ENCODE measurements at places on chromosomes 11 and 22.
A peak's percentile ranks its signal among the peaks of the same experiment; 100 is the strongest.

- DNase-seq = no peak
These were observed 27.3 kb downstream of the STK33 start for GRCh38 chr11:8566613-8567210.

GRCh38 chr22:30238136-30238535 is 8.4 kb downstream of the LIF start:
- no peak for DNase-seq

GRCh38 chr11:15093432-15093831 is 20.0 kb downstream of the CALCB start:
- no peak for DNase-seq

DNA sequence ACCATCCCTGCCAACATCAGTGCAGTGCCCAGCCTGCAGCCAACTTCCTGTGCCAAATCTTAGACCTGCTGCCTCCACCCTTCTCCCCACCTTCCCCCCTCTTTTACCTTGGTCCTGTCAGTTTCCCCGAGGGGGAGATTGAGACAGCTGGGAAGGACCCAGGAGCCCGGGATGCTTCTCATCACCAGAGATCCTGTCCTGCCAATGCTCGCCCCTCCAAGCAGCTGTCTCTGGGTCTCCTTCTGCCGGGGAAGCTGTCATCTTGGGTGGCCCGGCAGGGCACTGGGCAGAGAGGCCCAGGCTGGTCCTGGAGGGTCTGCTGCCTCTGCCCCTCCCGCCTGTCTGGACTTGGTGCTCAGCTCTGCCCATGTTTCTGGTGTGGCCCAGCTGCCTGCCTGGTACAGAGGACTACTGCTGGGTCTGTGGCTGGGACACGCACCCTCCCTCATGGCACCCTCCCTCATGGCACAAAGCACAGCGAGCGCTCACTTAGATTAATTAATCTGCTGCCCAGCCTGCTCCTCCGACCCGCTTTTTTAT is 60.4 kb upstream of the THY1 start:
- DNase-seq = no peak

- no peak for DNase-seq
These were observed 29.5 kb downstream of the DNHD1 start for GRCh38 chr11:6526411-6527135.

DNA sequence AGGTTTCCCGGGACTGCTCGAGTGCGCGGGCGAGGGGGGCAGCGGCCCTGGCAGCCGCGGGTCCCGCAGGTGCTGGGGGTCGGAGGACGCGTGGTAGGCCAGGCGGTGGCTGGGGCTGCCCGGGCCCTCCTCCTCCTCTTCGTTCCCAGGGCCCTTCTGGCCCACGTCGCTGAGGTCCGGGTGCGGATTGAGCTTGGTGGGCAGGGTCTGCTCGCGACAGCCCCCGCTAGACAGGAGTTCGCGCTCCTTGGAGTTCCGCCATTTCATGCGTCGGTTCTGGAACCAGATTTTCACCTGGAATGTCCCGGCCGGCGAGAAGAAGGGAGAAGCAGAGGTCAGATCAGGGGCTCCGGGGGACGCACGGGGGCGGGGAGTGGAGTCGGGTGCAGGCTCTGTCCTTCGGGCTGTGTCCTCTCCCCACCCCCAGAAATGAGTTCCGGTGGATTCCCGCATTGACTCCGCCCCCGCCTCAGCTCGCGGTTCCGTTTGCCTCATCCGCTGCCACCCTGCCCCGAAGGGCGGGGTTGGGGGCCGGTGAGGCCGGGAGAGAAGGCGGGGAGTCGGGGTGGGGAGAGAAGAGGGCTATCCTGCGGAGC is 3.9 kb downstream of the DBX1 start:
- peak; percentile 54 for DNase-seq

GRCh38 chr11:94400050-94400449 is 1.2 kb downstream of the GPR83 start:
- no peak for DNase-seq

DNA sequence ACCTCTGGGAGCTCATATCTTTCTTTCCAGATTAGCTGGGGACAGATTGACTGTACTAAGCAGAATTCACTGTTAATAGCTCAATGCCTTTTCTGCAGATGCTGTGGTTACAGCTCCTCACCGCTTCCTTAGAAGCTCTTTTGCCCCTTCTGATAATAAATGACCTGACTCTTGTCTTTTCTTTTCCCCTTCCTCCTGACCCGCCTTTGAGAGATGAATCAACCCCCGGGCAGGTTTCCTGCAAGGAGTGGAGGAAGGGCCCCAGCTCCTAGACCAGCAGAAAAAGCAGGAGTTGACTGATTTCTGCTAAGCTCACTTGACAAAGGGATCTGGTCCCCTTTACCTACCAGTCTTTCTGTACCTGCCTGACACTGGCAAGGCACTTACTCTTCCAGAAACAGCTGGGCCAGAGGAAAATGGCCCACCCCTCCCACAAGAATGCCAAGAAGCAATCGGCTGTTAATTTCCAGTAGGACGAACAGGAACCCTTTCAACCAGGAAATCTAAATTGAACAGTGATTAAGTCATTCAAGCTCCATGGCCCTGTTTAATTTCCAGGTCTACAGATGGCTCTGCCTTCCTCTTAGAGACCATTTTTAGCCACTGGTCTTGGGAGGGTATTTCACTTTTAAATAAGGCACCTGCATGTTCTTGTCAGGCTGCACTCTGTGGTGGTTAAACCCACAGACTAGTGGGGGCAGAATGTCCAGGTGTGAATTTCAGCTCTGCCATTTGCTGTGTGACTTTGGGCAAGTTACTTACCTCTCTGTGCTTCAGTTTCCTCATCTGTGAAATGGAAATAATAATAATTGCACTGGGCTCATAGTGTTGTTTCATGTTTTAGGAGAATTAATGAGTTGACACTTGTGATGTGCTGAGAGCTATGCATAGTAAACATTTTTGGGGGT is 67.5 kb downstream of the PRR5L start:
- DNase-seq = no peak

DNA sequence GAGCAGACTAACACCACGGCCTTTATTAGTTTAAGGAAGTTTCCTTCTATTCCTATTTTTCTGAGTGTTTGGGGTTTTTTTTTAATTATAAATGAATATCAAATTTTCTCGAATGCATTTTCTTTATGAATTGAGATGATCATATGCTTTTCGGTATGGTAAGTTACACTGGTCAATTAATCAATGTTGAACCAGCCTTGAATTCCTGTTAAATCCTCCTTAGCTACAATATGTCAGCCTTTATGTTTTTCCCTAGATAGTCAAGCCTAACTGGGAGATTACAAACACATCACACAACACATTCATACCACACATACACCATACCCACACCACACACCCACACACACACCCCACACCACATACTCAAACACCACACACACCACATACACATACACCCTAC is 247.6 kb downstream of the BRD1 start:
- no peak for DNase-seq

DNA sequence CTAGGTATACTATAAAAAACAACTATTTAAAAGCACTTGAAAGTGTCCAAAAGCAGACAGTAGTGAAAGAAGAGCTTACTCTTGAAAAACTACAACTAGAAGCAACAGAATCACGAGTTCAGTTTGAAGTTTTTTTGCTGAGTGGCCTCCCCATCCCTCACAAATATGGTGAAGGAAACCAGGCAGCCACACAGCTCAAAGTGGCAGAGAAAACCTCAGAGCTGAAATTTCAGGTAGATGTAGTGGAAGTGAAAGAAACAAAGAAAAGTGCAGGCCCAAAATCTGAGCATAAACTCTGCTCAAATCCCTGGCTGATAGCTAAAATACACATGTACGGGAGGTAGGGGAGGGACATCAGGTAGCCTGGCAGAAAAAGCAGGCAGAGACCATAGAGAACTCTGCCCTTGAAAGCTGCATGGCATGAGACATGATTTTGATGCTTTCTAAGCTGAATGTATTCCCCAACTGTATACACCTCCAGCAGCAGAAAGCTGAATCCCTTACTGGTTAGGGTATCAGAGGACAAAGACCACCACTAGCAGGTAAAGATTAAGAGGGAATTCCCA is 12.1 kb downstream of the BTBD10 start:
- no peak for DNase-seq

DNA sequence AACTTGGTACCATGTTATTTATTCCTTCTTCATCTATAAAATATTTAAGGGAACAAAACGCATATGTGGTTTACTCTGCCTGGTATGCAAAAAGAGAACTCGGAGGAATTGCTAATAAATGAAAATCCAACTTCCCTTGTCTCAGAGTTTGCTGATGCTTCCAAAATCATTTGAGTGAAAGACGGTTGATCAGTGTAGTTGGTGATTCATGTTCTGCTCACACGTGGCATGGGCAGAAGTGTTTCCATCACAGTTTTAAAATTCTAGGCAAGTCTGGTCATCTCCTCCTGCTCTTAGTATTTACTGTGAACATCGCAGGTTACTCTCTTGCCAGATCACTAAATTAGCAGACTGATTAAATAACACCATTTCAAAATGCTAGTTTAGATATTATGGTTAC is 11.9 kb upstream of the PARVB start:
- no peak for DNase-seq

DNA sequence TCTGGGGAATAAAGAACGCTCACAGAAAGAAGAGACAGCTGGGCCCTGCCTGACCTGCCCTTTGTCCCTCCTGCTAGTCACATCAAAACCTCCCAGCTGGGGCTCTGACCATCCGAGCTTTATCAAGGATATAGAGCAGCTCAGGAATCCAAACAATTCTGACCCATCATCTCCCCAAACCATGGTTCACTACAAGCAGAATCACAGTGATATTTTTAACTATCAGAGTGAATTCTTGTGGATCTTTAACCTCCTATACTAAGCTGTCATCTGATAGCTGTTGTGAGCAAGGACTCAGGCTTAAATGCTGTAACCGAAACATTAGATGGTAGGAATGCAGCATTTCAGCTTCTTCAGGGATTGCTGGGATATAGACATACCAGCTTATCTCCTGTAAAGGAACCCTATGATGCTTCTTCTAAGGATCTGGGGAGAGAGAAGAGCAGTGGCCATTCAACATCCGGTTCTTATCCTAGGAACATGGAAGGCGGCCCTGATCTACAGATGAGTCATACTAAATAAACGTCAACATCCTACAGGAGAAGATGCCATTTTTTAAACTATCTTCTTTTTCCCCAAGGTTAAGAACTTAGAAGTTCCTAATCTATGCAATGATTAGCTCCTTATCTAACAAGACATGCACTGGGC is 84.7 kb upstream of the AKIP1 start:
- no peak for DNase-seq

GRCh38 chr11:64918017-64918416 is 1.0 kb upstream of the ATG2A start:
- no peak for DNase-seq

GRCh38 chr11:68302670-68303069 is 9.7 kb upstream of the LRP5 start:
- DNase-seq = no peak

DNA sequence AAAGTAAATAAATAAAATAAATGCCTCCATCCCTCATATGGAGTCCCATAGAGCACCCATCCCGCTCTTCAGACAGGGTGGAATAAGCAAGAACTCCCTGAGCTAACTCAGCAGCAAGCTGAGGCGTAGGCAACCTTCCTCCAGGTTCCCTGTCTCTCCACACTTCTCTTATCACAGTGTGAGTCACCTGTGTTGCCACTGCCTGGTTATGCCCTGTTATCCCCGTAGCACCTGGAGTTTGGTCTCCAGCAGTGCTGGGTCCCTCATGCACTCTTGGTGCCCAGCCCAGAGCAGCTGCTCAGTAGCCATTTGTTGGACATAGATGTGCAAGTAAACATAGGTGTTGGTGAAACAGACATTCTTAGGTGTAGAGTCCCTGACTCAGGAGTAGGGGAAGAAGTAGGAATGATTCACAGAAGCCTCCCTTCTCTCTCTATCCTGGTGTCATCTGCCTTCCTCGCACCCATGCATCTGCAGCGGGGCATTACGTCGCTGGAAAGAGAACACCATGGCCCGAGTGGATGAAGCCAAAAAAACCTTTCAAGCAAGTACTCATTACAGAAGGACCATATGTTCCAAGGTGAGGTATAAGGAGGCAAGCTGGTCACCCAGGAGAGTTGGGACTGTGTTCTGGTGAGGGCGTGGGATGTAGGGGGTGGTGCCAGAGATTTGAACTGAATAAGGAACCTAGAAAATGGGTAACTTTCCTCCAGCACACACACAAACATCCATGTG is 56.0 kb downstream of the PISD start:
- DNase-seq = no peak

DNA sequence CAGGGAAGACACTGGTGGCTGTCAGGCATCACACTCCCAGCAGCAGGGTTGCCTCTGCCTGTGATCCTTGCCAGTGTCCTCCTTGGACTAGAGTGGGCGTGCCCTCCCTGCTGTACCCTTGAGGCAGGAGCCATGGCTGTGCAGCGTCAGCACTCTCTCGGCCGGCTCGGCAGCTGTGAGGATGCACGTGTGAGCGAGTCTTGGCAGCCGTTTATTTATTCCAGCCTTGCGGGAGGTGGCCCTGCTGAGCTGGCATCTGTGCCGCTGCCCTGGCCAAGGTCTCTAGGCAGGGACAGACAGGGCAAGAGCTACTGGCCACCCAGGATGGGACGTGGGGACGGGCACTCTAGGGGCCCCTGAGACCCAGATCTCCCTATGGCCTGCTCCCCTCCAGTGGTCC is 33.9 kb downstream of the TSPAN4 start:
- no peak for DNase-seq

- DNase-seq = no peak
These were observed 13.8 kb downstream of the USP2 start for GRCh38 chr11:119367661-119368120.

DNA sequence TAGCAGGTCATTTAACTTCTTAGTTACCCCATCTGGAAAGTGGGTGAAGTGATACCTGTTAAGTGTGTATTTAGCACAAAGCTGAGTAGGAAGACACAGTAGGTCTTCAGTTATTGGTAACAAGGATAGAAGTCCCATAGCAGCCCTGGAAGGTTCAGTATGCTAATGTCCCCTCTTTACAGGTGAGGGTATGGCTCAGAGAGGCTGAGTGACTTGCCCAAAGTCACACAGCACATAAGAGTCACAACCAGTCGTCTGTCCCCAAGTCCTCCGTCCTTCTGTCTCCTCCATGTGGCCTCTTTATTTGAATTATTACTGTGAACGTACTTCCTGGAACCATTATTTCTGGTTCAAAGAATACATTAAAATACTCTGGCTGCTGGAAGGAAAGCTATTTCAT is 10.5 kb downstream of the ASPHD2 start:
- no peak for DNase-seq

- no peak for DNase-seq
These were observed 42.1 kb upstream of the SEZ6L start for GRCh38 chr22:26127126-26127525.

DNA sequence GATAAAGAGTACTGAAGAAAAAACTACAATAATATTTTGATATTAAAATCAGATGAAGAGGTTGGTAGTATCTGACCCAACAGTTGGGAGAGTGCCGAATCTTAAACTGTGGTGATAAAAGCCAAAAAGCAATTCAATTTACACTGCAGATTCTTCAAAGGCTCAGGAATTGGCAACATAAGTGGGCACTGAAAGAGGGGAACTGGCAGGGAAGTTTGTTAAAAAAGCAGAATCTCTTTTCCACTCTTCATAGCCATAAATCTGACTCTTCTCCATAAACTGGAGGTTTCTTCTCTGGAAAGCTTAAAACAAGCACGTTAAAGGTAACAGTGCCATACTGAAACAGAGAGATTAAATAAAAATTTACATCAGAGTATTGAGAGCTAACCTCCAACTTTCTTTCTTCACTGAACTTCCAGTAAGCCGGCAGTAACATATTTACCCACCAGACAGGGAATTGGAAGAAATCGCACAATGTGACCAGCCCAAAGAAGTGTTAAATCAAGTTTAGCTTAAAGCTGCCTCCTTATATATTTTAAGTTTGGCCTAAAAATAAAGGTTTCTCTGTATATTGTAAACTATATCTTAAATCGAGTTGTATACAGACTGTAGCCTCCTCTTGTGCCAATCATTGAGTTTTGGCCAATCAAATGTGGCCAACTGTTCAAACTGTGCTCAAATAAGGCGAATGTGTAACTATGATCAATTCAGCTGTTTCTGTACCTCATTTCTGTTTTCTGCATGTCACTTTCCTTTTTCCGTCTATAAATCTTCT is 358.3 kb downstream of the NXPE2 start:
- DNase-seq = no peak

Measured in CD8-positive, alpha-beta T cell (primary cell).